Activated CD8-positive, alpha-beta T cell treated with anti-CD3 and anti-CD28 coated beads, Interleukin-2, amount 10 ng/mL, durations not matched to agents 7 days and 5 days (primary cell): ENCODE measurements at places on chromosomes 4 and X. TPM values are rescaled to one million over a fixed set of nuclear protein-coding genes. Genes with fewer than 3 reads are reported as not detected.

DNA sequence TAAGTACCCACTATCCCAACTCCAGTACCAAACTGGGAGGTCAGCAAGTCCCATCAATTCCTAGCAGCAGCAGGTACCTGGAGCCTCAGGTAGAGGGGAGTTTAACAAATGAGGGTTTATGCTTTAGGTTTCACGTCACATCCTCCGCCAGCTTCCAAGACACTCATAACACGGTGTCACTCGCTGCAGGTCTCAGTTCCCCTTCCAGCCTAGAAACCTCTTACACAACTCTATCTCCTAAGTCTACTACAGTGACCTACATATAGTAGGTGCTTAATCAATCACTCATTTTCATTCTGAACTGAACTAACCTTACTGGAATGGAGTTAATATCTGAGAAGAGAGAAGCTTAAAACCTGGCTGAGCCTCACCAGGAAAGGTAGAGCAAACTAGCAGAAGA lies 96.0 kb downstream of the EFHC2 start:
- no peak for DNase-seq
- no peak overlapping the region for H3K27ac ChIP-seq
- no peaks in the 10 kb centered on the region for H3K27me3 ChIP-seq
- H3K36me3 ChIP-seq, result no peaks in the 10 kb centered on the region

DNA sequence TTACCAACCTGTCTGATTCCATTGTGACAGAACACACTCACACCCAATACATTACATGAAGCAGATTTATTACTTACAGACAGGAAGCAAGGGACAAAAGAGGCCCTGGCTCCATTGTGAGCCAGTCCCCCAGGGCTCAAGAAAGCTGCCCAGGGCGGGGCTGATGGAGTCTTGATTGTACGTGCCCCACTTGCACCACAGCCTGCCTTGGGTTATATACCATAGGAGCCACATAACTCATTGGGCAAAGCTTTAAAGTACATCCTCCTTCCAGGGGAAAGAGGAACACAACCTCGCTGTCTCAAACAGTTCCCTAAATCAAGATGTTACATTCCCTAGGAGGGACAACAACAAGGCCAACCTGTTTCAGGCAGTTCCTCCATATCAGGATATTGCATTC lies 3.4 kb upstream of the ZRSR2 start:
- peaks cover 12% of the 10 kb centered on the region for H3K36me3 ChIP-seq
- H3K4me1 ChIP-seq, result peaks cover 9% of the 10 kb centered on the region
- no peak for DNase-seq
- no peak overlapping the region for H3K4me3 ChIP-seq
- no peaks in the 10 kb centered on the region for H3K27me3 ChIP-seq

DNA sequence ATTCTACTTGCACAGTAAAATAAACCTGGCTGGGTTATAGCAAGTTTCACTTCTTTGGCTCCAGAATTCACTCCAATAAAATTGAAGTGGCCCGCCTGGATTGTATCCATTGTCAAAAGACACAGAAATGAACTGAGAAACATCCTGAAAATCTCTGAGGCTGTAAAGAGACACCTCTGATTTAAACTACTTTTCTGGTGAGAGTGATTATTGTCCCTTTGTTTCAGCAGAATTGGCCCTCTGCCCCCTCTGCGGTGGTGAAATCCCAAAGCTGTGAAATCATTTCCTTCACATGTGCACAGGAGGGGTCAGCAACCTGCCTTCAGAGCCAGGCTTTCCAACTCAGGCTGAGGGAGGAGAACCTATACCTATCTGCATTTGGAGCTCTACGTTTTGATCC lies 23.0 kb downstream of the GAB3 start:
- no peaks in the 10 kb centered on the region for H3K27me3 ChIP-seq
- H3K27ac ChIP-seq, result no peak overlapping the region
- DNase-seq, result no peak
- H3K4me3 ChIP-seq, result no peak overlapping the region
- H3K4me1 ChIP-seq, result peaks cover 98% of the 10 kb centered on the region

DNA sequence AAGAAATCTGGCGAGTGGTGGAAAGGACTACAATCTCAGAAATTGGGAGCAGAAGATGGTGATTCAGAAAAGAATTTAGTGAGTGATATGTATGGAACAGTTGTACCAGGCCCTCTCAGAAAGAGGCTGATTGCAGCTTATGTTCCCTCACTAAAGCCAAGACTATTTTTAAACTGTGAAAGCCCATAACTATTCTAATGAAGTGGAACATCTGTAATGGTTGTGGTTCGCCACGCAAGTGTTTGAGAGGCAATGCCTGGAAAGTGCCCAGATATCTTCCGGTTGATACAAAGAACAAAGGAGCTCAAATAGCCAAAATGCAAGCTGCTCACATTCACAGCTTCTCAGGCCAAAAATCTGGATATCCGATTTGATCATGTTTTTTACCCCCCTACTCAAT lies 1250.7 kb downstream of the RAPGEF2 start:
- no peaks in the 10 kb centered on the region for H3K4me1 ChIP-seq
- H3K27me3 ChIP-seq, result no peaks in the 10 kb centered on the region
- no peaks in the 10 kb centered on the region for H3K36me3 ChIP-seq
- H3K27ac ChIP-seq, result no peak overlapping the region

DNA sequence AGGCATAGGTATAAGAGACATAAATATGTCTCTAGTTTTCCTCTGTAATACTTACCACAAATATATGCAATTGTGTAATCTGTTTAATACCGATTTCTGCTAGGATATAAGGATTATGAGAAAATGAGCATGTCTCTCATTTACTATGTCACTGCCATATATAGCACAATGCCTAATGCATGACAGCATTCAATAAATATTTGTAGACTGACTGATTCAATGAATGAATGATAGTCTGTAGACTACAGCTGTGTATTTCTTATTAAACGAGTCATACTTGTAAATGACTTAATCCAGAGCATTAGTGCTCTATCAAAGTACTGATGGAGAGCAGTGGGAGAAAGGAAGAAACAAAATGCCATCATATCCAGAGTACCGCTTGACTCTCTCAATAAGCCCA lies 175.6 kb downstream of the PPP3CA start:
- H3K27ac ChIP-seq, result no peak overlapping the region
- H3K4me1 ChIP-seq, result peaks cover 6% of the 10 kb centered on the region

DNA sequence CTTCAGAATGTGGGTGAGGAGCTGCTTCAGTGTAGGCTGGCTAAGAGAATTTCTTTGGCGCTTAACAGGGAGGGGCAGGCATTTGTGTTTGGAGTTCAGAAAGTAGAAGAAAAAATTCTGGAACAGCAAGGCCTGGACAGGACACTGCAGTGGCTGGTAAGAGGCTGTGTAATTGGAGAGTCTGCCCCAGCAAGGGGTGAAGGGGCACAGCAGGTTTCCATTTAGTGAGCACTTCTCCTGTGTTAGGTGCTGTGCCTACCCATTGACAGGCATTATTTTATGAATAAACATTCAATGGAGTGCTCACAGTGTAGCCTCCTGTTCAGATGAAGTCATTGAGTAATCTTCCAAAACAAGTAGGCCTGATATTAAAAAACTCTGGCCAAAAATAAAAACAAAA lies 10.7 kb upstream of the CPE start:
- no peak overlapping the region for H3K4me3 ChIP-seq
- H3K4me1 ChIP-seq, result no peaks in the 10 kb centered on the region
- peaks cover 17% of the 10 kb centered on the region for H3K27me3 ChIP-seq
- DNase-seq, result no peak

- peaks cover 25% of the 10 kb centered on the region for H3K4me1 ChIP-seq
- no peak overlapping the region for H3K27ac ChIP-seq
- H3K27me3 ChIP-seq, result peaks cover 10% of the 10 kb centered on the region
- H3K4me3 ChIP-seq, result no peak overlapping the region
Measured at GRCh38 chr4:71262161-71262560, 76.7 kb upstream of the SLC4A4 start.

DNA sequence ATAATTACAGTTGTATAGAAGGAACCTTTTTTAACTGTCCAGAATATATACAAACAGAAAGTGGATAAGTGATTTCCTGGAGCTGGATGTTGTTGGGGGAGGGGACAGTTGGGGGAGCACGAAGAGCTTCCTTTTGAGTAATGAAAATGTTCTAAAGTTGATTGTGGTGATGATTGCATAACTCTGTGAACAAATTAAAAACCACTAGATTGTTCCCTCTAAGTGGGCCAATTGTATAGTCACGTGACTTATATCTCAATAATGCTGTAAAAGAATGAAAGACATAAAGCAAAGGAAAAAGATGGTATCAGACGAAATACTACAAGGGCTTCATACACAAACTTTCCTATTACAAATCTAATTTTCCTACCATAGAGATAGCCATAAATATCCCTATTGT lies 2.7 kb downstream of the CT55 start:
- H3K27ac ChIP-seq, result no peak overlapping the region
- H3K27me3 ChIP-seq, result peaks cover 6% of the 10 kb centered on the region
- no peak overlapping the region for H3K4me3 ChIP-seq
- no peaks in the 10 kb centered on the region for H3K4me1 ChIP-seq
- no peaks in the 10 kb centered on the region for H3K36me3 ChIP-seq
- no peak for DNase-seq

DNA sequence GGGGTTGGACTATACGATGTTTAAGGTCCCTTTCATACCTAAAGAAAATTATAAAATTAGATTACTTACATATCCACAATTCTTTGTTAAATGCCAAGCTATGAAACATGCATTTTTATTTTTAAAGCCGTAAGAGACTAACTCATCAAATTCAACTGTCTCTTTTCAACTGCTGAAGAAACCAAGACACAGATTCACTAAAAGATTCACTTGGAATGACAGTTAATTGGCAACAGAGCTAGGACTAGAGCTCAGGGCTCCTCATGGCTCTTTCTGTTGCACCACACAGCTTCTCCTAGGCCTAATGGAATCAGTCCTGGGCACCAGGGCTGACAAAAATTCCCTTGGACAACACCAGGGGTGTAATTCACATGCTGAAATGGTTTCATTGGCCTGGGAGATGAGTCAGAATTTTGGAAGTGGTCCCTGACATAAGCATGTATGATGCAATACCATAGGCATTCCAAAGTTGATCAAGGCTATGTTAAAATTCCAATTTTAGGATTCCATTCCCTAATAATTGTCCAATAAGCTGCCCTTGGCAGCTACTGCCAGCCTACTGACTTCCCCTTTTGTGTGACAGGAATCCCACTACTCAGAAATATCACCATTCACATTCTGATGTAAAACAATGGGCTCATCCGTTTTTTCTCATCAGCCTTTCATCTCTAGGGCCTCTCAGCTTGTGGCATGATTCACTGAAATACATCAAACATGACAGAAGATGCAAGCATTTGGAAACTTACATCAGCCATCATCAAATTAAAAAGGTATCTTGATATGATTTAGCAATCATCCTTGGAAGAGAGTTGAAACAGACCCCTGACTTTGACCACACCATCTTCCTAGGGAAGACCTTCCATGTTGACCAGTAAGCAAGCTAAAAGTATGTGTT lies 54.2 kb downstream of the PLAC1 start:
- no peak overlapping the region for H3K27ac ChIP-seq
- no peak overlapping the region for H3K4me3 ChIP-seq
- DNase-seq, result no peak
- peaks cover 2% of the 10 kb centered on the region for H3K36me3 ChIP-seq
- no peaks in the 10 kb centered on the region for H3K27me3 ChIP-seq

GRCh38 chr4:31917334-31917733 lies 1197.2 kb downstream of the PCDH7 start:
- H3K4me3 ChIP-seq, result no peak overlapping the region
- no peak overlapping the region for H3K27ac ChIP-seq
- no peaks in the 10 kb centered on the region for H3K36me3 ChIP-seq
- H3K27me3 ChIP-seq, result no peaks in the 10 kb centered on the region
- no peaks in the 10 kb centered on the region for H3K4me1 ChIP-seq

GRCh38 chrX:1465286-1466231 lies 12.8 kb upstream of the ASMTL start:
- peak overlapping the region; percentile 88 for H3K27ac ChIP-seq
- peaks cover 79% of the 10 kb centered on the region for H3K4me1 ChIP-seq
- no peaks in the 10 kb centered on the region for H3K27me3 ChIP-seq
- peaks cover 56% of the 10 kb centered on the region for H3K36me3 ChIP-seq
- peak overlapping the region; percentile 62 for H3K4me3 ChIP-seq

- H3K4me3 ChIP-seq, result no peak overlapping the region
- no peak overlapping the region for H3K27ac ChIP-seq
- no peaks in the 10 kb centered on the region for H3K4me1 ChIP-seq
- DNase-seq, result no peak
- H3K27me3 ChIP-seq, result no peaks in the 10 kb centered on the region
Measured at GRCh38 chrX:41475191-41475590, 28.0 kb downstream of the NYX start.

GRCh38 chrX:39645178-39645895 lies 452.4 kb downstream of the BCOR start:
- H3K27me3 ChIP-seq, result no peaks in the 10 kb centered on the region
- no peak overlapping the region for H3K27ac ChIP-seq
- no peak overlapping the region for H3K4me3 ChIP-seq
- no peaks in the 10 kb centered on the region for H3K36me3 ChIP-seq

DNA sequence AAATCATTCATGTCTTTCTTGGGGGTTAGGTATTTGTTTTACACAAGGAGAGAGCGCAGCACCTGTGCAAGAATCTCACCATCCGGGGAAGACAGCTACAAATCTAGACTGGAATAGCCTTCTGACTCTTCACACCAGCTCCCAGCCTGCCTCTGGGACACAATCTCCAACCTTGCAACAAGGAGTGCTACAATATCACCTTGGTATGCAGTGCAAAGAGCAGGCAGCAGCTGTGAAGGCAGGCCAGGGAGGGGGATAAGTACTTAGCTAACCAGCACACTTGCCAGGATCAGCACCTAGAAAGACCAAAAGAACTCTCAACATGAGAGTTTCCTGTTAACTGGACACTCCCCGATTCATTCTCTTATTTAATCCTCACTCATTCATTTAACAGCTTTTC lies 235.3 kb downstream of the AR start:
- H3K4me3 ChIP-seq, result no peak overlapping the region
- H3K27ac ChIP-seq, result no peak overlapping the region
- no peaks in the 10 kb centered on the region for H3K36me3 ChIP-seq
- DNase-seq, result no peak

- H3K4me1 ChIP-seq, result no peaks in the 10 kb centered on the region
- no peak overlapping the region for H3K27ac ChIP-seq
- peaks cover 32% of the 10 kb centered on the region for H3K27me3 ChIP-seq
- H3K36me3 ChIP-seq, result no peaks in the 10 kb centered on the region
- no peak overlapping the region for H3K4me3 ChIP-seq
Measured at GRCh38 chr4:78370631-78371372, 180.8 kb upstream of the ANXA3 start.

- H3K4me3 ChIP-seq, result no peak overlapping the region
- no peaks in the 10 kb centered on the region for H3K36me3 ChIP-seq
- DNase-seq, result no peak
- no peaks in the 10 kb centered on the region for H3K4me1 ChIP-seq
- H3K27ac ChIP-seq, result no peak overlapping the region
Measured at GRCh38 chr4:59553721-59554091, 1646.4 kb upstream of the ADGRL3 start.

DNA sequence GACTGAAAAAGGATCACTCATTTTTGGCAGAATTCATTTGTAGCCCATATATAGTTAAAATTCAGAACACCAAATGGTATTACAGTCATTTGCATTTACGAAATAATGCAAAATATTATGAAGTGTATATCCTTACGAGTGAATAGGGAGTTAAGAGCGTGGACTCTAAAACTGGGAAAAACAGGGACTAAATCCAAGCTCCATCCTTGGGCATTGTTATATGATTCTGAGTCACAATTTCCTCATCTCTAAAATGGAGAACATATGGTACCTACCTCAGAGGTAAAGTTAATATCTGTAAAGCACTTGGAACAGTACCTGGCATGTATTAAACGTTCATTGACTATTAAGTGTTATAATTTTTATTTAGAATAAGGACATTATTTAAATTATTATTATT lies 106.3 kb downstream of the ZAR1 start:
- H3K27me3 ChIP-seq, result no peaks in the 10 kb centered on the region
- H3K36me3 ChIP-seq, result peaks cover 35% of the 10 kb centered on the region
- H3K4me3 ChIP-seq, result no peak overlapping the region
- DNase-seq, result no peak
- no peak overlapping the region for H3K27ac ChIP-seq
- no peaks in the 10 kb centered on the region for H3K4me1 ChIP-seq

PRDX4 gene
- total RNA-seq, result 32.3 TPM

TIGD4 gene
- total RNA-seq, result 0.40 TPM

EREG gene
- not detected for total RNA-seq

USP26 gene
- not detected for total RNA-seq
